ENCODE measurements at places on chromosomes 7 and 10.
A peak's percentile ranks its signal among the peaks of the same experiment; 100 is the strongest.

DNA sequence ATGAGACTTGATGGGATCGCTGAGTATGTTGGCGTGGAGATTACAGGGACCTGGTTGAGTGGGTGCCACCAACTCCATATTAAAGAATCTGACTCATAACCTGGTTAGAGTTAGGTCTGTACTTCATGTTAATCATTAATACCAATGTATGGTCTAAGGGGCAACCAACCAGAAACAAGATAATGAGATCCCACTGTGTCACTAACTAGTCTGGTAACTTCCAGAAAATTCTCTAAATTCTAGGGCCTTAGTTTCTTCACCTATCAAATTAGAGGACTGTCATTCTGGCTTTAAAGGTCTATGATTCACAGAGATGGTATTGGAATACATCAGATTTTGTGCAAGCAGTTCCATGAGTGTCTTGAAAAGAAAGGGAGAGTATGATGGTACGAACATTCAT is 102.2 kb downstream of the SNX10 start:
- no peak for DNase-seq

- no peak for DNase-seq
Measured at GRCh38 chr10:130042381-130042780, 68.2 kb downstream of the C10orf143 start.

- DNase-seq = no peak
Measured at GRCh38 chr10:62185919-62186692, 82.5 kb downstream of the RTKN2 start.

GRCh38 chr7:30906515-30907240 is 5.0 kb upstream of the AQP1 start:
- DNase-seq = no peak

DNA sequence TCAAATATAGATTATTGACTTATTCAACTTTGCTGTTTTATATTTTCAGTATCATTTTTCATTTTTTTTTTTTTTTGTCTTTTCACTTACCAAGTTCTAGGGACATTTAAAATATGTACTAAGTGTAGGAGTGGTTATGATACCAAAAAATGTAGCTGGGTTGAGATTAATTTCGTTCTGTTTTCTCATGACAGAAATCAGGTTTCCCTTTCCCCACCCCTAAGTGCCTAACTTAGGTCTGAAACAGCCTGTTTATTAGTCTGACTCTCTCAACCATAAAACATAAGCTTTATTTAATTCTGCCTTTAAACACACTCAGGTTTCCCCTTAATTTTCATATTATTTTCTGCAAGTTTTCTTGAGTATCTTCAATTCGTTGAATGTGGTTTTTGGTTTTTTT is 22.1 kb downstream of the TMEM106B start:
- no peak for DNase-seq

- no peak for DNase-seq
Measured at GRCh38 chr7:88919478-88920131, 124.1 kb upstream of the TEX47 start.

GRCh38 chr7:121271916-121272315 is 56.9 kb upstream of the WNT16 start:
- no peak for DNase-seq

- DNase-seq = no peak
Measured at GRCh38 chr10:13743101-13743693, 156.4 kb downstream of the PRPF18 start.

- DNase-seq = no peak
Measured at GRCh38 chr10:5762531-5762930, 50.7 kb downstream of the GDI2 start.

- DNase-seq = no peak
Measured at GRCh38 chr7:80632139-80632538, 6.3 kb upstream of the CD36 start.

DNA sequence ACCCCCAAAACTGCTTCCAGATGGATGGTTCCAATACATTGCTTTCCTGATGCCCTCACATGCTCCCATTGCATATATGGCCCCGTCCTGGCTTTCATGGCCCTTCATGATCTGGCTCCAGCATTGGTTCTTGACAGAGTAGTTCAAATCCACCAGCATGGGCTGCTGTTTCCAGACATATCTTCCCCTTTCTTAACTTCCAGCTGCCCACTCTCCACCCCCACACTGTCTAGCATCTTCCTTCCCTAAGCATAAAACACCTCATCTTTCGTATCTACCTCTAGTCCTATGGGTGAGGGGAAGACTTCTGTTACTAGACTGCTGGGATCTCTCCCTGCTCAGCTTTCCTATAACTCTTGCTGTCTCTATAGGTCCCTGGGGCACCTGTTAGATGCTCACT is 13.2 kb upstream of the GOLGA7B start:
- no peak for DNase-seq

DNA sequence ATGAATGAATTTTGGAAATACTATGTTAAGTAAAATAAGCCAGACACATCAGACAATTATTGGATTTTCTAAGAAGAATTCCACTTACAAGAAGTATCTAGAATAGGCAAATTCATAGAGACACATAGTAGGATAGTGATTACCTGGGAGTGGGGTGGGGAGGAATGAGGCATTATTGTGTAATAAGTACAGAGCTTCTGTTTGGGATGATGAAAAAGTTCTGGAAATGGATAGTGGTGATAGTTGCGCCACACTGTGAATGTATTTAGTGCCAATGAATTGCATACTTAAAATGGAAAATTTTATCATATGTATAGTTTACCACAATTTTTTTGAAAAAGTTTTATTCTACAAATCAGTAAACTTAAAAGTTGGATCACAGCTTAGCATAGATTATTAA is 297.2 kb upstream of the KAT6B start:
- no peak for DNase-seq

DNA sequence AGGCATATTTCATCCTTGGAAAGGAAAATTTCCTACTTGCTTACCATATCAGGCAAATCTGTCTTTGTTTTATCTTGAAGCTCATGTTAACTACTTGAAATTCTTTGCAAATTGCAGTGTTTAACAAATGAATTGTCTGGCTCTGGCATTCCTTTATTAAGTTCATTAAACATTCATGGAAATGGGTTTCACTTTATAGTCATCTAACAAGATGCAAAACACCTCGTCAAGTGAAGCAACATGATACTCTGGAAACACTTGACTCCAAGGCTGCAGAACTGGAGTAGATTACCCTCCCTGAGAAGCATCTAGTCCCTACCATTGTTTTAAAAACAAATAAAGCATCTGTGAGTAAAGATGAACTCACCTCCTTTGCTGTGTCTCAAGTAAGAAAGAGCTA is 1086.9 kb downstream of the NRG3 start:
- DNase-seq = no peak

GRCh38 chr10:78339251-78339650 is 305.6 kb downstream of the RPS24 start:
- DNase-seq = no peak

DNA sequence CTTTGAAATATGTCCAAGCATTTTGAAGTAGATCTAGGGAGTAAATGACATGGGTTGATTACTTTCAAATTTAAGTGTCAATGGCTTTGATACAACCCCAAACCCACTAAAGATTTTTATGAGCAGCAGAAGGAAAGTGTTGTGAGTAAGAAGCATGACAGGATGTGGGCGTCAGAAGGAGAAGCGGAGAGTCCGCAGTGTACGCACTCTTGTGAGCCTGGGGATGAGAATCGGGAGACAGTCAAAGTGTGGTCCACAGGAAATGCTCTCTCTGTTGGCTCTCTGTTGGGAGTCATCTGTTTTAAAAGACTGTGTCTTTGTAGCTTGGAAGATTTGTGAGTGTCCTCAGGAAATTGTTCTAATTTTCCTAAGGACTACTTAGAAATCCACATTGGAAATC is 629.8 kb upstream of the ADARB2 start:
- DNase-seq = no peak

GRCh38 chr10:29794776-29795611 is 160.2 kb upstream of the SVIL start:
- no peak for DNase-seq

DNA sequence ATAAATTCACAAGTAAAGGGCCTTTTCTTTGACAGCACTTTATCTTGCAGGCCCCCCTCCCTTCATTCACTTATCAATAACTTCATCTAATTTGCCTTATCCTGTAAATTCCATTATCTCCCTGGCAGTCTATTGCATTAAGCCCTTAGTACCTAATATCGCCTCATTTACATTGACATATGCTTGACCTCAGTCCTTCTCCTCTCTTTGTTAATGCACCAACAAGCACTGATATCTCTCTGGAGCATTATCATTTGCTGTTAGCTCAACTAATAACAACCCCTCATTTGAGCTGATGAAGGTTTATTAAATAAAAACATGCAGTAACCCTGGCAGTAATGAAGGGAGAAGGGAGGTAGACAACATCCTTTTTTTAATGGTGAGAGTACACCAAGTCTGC is 46.8 kb downstream of the EXOC4 start:
- DNase-seq = no peak

- DNase-seq = no peak
Measured at GRCh38 chr10:122294511-122295450, 23.7 kb downstream of the BTBD16 start.

- DNase-seq = peak; percentile 47
Measured at GRCh38 chr7:2530071-2530987, 10.8 kb downstream of the LFNG start.

DNA sequence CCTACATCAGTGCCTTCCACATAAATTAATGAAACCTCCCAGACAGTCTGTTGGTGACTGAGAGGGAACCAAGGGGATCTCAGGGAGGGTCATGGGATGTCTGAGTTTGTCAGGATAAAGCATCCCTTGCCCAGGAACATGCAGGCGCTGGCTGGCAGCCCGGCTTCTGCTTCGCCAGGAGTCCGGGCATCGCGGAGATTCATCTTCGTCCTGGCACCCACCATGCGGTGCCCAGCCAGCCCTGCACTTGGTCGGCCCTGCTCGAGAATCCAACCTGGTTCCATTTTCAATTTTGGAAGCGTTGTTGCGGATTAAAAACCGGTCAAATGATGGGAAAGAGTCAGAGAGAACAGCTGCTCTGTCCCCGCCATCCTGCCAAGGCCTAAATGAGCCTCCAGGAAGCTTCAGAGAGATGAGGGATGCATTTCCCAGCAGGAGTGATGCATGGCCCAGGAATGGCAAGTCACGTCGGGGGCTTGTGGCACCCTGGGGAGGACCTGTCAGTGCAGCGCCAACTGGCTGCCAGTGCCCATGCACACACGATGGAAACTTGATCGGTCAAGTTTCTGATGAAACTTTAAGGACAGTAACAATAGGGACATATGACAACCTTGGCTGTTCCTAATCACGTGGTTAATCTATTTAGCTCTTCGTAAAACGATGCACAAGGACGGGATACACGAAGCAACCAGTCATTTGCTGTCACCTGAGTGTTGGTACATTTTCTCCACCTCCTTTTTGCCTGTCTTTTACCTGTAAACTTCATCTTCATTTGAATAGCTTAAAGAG is 260.8 kb upstream of the MKI67 start:
- no peak for DNase-seq

GRCh38 chr7:42756841-42757240 is 155.0 kb downstream of the C7orf25 start:
- no peak for DNase-seq

- DNase-seq = no peak
Measured at GRCh38 chr7:56086761-56087160, 6.0 kb downstream of the PHKG1 start.

- DNase-seq = no peak
Measured at GRCh38 chr7:73645643-73646174, 21.4 kb upstream of the MLXIPL start.

DNA sequence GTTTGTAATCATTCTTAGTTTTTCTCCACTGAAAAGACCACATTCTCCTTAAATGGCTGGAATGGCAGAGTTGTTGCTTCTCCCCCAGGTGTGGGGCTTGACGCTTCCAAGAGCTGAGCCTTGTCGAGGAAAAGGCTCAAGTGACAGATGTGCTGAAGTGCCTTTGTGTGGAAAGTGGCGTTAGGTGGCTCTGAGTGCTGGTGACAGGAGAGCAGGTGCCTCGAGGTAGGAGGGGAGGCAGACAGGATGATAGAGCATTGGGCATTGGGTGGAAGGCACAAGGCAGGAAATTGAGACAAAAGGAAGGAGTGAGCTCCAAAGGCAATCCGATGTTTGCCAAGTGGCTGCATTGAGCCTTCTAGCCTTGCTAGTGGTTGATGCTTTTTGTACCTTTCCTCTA is 6.7 kb downstream of the KIAA1217 start:
- DNase-seq = no peak

GRCh38 chr7:90409667-90410066 is 6.4 kb downstream of the CLDN12 start:
- DNase-seq = no peak

GRCh38 chr7:101519324-101520023 is 109.6 kb downstream of the MYL10 start:
- DNase-seq = no peak

- DNase-seq = no peak
Measured at GRCh38 chr7:129914536-129915272, 38.1 kb downstream of the UBE2H start.

- no peak for DNase-seq
Measured at GRCh38 chr10:122054048-122055025, 65.4 kb downstream of the TACC2 start.

GRCh38 chr7:133484086-133484485 is 231.2 kb downstream of the EXOC4 start:
- DNase-seq = no peak

DNA sequence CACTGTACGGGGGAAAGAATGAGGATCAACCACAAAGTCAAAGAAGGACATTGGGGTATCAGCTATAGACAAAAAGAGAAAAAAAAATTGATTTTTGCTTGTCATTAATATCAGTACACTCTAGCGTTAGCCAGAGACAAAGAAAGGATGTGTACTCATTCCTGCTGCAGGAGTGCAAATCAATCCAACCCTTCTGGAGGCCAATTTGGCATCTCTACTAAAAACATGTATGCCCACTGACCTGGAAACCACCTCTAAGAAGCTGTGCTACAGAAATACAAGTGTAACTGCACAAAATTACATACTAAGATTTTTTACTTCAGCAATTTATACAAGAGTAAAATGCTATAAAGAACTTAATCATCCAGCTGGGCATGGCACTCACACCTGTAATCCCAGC is 13.6 kb downstream of the NSMCE4A start:
- no peak for DNase-seq

GRCh38 chr7:74029991-74030415 is 2.0 kb downstream of the ELN start:
- no peak for DNase-seq

- no peak for DNase-seq
Measured at GRCh38 chr7:149109969-149110368, 16.2 kb downstream of the ZNF425 start.

- no peak for DNase-seq
Measured at GRCh38 chr10:93261089-93261488, 187.4 kb downstream of the CYP26A1 start.

DNA sequence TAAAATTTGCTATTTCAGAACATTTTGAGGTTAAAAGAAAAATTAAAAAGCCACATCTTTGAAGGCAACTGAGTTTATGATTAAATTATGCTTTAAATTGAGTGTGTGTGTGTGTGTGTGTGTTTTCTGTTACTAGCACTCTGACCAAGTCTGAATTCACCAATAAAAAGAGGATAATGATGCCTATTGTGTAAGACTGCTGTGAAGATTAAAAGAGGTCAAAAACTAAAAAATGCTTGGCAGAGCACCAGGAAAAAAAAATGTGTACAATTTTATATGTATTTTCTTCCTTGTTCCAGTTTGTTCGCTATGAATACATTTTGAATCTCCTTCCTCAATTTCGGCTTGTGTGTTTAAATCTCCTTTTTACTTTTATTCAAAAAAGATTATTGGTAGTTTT is 316.6 kb upstream of the MAGI2 start:
- no peak for DNase-seq

- no peak for DNase-seq
Measured at GRCh38 chr10:50490241-50490640, 133.5 kb downstream of the SGMS1 start.
